SW480 (cell line): ENCODE measurements at places on chromosomes 6 and 20.

GRCh38 chr6:166446567-166447065 is 63.9 kb upstream of the MPC1 start:
- DNase-seq, result no peak

DNA sequence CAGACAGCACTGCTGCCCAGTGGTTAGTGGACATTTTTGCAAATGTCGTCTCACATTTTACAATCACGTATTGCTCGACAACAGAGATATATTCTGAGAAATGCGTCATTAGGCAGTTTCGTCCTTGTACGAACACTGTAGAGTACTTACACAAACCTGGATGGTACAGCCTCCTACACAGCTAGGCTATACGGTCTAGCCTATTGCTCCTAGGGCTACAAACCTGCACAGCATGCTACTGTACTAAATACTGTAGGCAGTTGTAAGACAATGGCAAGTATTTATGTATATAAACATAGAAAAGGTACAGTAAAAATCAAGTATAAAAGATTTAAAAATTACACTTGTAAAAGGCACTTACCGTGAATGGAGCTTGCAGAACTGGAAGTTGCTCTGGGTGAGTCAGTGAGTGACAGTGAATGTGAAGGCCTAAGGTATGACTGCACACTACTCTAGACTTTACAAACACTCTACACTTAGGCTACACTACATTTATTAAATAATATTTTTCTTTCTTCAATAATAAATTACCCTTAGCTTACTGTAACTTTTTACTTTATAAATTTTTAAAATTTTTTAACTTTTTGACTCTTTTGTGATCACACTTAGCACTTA is 43.1 kb downstream of the ALDH5A1 start:
- no peak for DNase-seq

DNA sequence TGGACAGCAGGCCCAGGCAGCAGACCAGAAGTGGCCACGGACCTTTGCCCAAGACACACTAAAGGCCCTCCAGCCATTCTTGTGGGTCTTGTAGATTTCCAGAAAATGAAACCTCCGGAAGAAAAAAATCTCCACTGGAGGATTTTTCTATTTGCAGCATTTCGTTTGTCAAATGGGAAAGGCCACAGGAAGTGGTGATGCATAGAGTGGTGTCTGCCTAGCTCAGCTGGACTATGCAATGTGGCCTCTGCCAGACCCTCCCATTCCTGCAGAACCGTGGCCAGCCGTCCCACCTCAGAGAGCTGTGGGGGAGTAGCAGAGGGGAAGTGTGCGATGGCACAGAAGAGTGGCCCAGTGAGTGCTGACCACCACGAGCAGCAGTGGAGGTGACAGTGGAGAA is 24.0 kb upstream of the INSM1 start:
- DNase-seq, result no peak

DNA sequence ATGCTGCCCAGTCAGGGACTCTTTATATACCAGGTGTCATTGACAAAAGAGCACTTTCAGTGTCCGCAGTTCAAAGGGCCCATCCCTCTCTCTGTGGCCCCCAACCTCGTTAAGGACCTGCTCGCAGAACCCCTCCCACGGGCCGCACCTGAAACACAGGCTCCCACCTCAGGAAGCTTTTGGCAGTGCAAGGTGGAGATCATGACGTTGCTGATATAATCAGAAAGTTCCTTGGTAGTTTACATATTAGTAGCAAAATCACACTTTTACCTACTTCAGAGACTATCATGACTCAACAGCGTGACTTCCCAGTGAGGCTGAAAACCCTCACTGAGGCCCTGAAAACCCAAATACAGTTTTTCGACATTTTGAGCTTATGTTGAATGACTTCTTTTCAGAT is 4.1 kb downstream of the TTLL2 start:
- DNase-seq, result no peak

DNA sequence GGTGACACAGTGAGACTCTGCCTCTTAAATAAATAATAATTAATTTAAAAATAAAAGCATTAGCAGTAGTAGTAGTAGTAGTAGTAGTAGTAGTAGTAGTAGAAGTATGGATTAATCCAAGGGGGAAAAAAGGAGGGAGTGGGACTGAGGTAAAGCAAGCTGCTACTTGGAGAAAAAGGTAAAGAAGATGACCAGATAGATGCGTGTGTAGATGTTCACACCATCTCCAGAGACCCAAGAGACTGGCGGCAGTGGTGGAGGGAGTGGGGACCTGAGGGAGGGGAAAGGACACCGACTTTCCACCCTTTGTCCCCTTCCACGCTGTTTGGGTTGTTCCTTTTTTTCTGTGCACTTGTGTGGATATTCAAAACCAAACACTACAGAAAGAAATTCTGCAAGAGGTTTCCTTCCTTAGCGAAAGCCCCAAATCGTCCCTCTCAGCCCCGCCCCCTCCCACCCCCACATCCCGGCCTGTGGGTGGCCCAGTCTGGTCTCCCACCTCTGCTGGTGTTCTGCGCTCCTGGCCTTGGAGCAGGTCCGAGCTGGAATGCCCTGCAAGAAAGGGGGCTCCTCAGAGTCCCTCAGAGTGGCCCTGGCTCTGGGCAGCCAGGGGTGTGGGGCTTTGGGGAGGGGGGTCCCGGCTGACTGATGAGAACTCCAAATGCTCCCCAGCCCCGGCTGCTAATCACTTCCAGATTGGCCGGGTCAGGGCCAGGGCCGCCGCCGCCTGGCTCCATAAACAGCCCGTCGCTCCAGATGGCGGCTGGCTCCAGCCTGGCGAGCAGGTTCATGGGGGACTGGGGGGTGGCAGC is 60.2 kb downstream of the UBE2V1 start:
- DNase-seq, result no peak

DNA sequence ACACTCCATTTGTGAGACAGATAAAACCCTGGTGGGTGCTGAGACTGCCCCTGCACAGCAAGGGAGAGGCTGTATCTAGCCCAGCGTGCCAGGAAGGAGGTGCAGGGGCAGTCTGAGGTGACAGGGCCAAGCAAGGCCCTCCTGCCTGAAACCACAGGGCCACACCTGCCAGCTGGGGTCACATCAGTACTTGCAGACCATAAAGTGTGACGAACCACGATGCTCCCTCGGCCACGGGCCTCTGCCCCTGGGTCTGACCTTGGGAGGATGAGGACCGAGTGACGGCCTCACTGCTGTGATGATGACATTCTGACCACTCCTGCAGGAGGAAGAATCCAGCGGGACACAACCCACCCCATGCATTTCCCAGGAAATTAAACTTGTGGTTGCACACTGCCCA is 75.1 kb downstream of the NINL start:
- DNase-seq, result no peak

GRCh38 chr6:85580878-85581267 is 12.8 kb downstream of the SNX14 start:
- no peak for DNase-seq

GRCh38 chr6:29744621-29745020 is 21.4 kb downstream of the HLA-F start:
- DNase-seq, result no peak

DNA sequence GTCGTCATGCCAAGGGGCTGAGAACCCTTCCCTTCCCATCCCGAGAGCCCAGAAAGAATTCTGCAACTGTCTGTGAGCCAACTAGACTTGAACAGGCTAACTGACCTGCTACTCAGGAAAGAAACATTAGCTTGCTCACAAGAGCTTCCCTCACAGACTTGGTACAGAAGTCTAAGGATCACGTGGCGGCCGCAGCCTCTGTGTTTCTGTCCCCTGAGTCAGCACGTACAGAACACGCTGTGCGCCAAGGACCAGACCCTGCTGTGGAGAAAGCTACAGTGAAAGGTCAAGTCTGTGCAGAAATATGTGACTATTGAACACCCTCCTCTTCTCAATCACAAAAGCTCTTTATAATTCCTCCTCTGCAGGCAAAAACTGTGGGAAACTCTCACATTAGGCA is 151.3 kb upstream of the QKI start:
- DNase-seq, result no peak

DNA sequence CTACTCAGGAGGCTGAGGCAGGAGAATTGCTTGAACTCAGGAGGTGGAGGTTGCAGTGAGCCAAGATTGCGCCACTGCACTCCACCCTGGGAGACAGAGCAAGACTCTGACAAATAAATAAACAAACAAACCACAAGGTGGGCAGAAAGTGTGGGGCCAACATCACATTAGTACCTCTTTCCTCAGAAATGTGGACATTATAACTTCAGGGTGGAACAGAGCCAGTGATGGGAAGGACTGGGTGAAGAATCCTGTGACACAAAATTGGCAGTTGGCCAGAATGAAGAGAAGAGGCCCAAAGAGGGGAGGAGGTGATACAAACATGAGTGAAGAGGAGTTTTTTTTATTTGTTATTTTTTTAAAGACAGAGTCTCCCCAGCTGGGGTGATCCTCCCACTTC is 50.6 kb downstream of the NUP153 start:
- DNase-seq, result no peak

DNA sequence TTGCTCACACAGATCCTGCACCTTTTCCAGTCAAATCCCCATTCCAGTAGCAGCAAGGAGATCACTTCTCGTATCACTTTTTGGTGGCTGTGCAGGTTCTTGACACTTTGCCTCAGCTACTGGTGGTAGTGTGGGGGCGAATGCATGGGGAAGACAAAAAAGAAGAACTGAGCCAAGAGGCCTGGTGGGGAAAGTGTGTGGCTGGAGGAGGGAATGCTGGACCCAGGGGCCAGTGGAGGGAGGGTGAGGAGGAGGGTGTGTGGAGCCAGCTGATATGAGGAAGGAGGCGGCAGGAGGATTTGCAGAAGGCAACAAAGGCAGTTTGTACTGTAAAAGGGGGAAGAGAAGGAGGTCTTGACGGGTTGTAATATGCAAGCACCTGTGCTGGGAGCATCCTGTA is 15.7 kb upstream of the HLA-C start:
- no peak for DNase-seq

- no peak for DNase-seq
These were observed 17.5 kb downstream of the TMX4 start for GRCh38 chr20:8002056-8002455.

GRCh38 chr6:157069585-157069984 is 253.7 kb downstream of the TMEM242 start:
- DNase-seq, result no peak

DNA sequence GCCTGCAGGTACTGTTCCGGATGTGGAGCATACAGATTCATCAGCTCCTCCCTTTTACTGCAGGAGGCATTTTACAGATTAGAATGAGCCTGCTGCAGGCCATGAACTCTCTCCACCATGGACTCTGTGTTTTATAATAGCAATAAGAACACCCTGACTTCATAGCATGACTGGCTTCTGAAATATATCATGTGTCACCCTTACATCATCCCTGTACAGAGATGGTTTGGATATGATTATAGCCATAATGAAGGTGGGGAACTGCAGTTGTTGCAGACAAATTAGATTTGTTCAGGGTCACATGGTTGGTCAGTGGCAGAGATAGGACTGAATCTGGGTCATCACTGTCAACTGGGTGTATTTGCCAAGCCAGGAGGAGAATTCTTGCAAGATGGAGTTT is 100.7 kb downstream of the FOXO3 start:
- no peak for DNase-seq

GRCh38 chr20:39876976-39877635 is 811.9 kb downstream of the MAFB start:
- DNase-seq, result no peak

GRCh38 chr6:72626126-72626525 is 4.3 kb downstream of the KCNQ5 start:
- no peak for DNase-seq

GRCh38 chr6:168214586-168215104 is 104.9 kb downstream of the DACT2 start:
- DNase-seq, result no peak

GRCh38 chr20:34331838-34332237 is 28.7 kb upstream of the AHCY start:
- no peak for DNase-seq

- DNase-seq, result no peak
These were observed 23.6 kb downstream of the MBOAT1 start for GRCh38 chr6:20188630-20189075.

GRCh38 chr6:57265755-57266221 is 43.7 kb upstream of the RAB23 start:
- DNase-seq, result no peak

- DNase-seq, result peak; percentile 71
These were observed 3.0 kb upstream of the DDX43 start for GRCh38 chr6:73391675-73392074.

DNA sequence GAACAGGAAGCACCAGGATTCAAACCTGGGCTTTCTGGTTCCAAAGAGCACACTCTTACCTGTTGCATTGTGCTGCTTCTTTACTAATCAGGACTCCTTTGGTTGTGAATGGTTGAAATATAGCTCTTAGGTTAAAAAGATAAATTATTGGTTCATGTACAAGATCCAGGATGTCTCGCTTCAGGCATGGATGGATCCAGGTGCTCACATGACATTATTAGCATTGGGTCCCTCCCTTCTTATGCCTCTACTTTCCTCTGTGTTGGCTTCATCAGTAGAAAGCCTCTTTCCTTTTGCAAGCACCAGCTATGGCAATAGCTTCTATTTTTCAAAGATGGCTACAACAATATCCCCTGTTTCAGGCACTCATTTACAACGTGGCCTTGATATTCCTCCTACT is 217.7 kb upstream of the SULF2 start:
- no peak for DNase-seq

GRCh38 chr6:28264834-28265401 is 2.0 kb upstream of the ZSCAN26 start:
- no peak for DNase-seq

DNA sequence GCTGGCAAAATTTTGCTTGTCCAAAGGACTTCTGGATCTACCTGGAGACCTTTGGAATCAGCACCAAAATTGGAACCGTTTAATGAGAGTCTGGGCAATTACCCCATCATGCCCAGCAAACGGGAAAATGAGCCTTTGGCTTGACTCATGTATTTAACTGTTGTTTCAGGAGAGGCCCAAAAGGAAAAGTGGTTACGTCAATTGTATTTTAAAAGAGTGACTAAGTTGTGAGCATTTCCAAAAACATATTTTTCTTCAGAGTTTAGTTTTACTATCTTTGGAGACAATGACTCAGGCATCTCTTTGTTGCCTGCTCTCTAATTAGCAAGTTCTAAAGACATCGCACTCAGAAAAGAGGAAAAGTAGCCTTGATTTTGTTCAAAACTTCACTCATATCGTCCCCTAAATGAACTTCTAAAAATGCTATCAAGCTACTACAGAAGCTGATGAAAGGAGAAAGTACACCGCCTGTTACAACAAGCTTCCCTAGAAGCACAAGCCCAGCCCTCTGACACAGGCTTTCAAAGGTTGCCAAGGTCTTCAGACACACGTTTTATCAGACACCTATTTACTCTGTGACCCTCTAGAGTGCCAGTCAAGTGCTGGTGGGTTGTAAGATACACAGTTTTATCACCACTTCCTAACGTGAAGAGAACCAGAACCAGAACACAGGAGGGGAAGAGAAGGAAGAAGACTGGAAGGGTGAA is 146.2 kb downstream of the TBX18 start:
- no peak for DNase-seq

- DNase-seq, result no peak
These were observed 102.7 kb downstream of the TSHZ2 start for GRCh38 chr20:53074811-53075314.

DNA sequence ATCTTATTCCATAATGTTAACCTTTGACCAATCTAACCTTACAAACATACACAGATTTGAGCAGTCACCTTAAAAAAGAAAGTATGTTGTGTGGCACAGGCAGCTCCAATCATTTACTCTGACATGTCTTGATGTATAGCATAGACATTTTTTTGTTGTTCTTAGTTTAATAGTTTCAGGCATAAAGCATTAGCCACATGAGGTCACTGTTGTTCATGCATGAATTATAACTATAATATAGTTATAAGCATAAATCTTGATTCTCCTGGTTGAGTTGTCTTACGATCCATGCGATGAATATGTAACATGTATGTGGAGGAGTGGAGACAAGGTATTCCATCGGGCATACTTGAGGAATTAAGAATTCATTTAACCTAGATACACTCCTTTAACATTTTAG is 26.1 kb upstream of the NKAIN2 start:
- peak; percentile 20 for DNase-seq
